ENCODE measurements at places on chromosomes 6 and 20.

DNA sequence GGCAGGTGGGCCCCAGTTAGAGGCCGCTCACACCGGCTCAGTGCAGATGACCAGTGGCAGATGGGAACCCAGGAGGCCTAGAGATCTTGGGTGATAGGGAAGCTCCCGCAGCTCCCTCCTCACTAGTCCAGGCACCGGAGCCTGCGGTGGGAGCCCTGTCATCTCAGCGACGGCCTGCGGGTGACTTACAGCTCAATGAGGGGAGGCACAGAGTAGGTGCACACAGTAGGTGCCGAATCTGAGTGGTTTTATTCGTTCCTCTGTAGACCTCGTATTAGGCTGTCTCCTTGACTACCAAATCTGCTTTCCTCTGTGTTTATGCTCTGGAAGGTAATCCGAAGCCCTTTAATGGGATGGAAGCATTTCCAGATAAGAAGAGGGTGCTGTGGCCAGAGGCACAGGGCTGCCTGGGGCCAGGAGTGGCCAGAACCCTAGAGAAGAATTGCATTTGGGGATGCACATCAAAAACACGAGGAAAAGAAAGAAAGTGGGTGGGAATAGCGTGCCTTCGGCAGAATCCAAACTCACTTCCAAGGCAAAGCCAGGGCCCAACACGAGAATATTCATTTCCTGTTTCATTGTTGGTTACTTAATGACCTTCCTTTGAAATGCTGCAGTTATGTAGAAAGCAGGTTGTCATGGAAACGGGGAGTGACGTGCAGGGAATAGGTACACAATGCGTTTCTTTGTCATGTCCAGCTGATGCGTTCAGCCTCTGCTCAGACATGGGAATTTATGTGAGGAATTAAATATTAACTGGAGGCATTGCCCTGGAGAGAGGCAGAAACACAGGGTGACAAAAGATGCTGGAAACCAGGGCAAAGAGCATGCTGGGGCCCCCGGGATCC, 24.7 kb downstream of the MYT1 start:
- peak; percentile 27 for DNase-seq

DNA sequence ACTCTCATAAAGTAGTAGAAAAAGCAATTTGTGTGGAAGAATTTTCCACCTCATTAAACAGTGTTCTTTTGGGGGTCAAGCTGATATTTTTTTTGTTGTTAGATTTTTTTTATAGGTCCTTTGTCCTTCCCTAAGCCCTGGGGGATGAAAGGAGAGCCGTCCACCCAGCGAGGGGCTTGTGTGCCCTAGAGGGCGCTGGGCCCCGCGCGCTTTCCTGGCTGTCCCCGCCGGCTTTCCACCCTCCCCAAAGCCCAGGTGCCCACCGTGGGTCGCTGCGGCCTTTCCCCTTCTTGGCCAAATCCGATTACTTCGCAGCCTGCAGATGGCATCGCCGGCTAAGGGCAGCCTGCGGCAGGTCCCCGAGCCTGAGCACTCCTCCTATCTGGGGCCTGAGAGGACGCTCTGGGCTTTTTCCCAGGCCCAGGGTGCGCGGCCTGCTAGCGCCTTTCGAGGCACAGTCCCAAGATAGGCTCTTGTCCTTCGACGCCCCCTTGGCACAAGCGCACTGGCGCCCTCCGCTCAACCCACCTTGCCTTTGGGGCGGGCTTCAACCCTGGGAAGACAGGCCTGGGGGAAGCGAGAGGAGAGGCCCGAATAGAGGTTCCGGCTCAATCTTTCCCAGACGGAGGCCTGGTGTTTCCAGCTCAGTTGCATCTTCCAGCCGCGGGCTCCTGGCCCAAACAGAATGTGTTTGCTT, 33.6 kb downstream of the TFAP2A start:
- DNase-seq = no peak

DNA sequence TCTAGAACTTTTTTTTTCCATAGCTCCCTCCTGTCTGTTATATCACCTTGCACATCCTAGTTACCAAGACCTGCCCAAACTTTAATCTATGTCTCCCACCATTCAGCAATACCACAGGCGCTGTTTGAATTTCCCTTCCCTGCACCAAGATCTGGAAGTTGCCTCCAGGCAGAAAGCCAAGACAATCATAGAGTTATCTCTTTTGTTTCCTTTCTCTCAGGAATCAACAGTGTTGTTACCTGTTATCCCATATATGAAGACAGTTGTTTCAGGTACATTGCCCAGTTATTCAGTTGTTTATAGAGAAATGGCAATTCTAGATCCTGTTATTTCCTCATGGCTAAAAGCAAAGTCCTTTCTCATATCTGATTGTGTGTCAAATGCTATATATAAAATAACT, 63.2 kb downstream of the PDSS2 start:
- no peak for DNase-seq

DNA sequence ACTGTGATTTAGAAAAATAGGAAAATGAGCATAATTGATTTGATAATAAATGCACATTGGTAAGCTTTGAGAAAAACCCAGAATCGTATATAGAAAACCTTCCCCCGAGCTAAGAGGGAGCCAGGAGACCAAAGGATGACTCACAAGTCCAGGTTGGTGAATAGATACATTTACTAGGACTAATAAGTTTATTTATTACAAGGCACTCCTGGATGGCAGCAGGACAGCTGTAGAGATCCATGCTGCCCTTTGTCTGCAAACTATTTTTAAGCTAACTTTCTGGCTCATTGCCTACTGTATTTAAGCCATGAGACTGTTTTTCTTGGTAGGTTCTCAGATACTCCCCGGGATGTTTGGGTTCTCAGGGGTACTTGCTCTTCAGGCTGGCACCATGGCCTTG, 13.4 kb downstream of the CASP8AP2 start:
- no peak for DNase-seq

GRCh38 chr6:74654296-74654695, 551.6 kb downstream of the COL12A1 start:
- DNase-seq = no peak

DNA sequence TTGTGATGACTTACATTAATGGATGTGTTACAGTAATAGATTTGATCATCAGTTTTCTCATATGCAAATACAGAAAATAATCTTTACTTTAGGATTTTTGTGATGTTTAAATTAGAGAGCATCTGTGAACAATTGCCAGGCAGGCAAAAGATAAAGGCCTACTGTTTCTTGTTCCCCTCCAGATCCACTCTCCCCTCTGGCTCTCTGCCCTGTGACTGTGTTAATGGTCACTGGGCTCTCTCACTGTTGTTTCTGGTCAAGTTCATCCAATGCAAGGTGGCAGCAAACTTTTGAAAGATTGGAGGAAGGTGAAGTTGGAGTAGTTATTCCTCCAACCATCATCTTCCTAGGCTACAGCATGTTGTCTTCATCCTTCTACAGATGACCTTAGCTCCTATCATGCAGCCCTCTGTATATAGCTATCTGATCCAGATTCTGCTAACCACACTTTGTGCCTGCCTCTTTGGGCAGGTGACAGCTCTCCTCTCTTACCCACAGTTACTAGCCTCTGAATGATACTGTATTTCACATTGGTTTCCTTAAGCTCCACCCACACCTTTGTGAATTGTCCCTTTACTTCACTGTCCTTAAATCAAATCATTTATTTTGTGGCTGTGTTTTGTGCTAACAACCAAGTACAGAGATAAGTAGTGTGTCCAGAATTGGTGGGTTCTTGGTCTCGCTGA, 48.9 kb upstream of the ARG1 start:
- no peak for DNase-seq

GRCh38 chr6:136252441-136252840, 2.3 kb upstream of the MTFR2 start:
- no peak for DNase-seq

DNA sequence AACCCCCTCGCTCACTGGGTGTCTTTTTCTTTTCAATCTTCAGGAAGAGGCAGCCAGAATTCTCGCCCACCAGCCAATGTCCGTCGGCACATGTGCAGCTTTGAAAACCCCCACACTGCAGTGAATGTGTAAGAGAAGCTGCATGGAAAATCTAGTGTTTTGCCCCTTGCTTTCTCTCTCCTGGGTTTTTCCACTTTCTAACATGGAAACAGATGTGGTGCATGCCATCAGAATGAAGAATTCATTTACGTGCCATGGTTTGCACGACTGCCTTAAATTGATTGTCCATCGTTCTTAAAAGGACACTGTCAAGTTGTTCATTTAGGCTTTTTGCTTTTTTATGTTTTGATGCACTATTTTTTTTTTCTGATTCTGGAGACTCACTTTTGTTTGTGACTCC, 117.1 kb upstream of the RAB32 start:
- DNase-seq = no peak

- no peak for DNase-seq
Observed at GRCh38 chr20:24998121-24998520, 5.6 kb upstream of the APMAP start.

- no peak for DNase-seq
Observed at GRCh38 chr6:38118791-38119365, 299.4 kb downstream of the ZFAND3 start.

GRCh38 chr6:41536795-41537758, 9.1 kb upstream of the FOXP4 start:
- peak; percentile 68 for DNase-seq

DNA sequence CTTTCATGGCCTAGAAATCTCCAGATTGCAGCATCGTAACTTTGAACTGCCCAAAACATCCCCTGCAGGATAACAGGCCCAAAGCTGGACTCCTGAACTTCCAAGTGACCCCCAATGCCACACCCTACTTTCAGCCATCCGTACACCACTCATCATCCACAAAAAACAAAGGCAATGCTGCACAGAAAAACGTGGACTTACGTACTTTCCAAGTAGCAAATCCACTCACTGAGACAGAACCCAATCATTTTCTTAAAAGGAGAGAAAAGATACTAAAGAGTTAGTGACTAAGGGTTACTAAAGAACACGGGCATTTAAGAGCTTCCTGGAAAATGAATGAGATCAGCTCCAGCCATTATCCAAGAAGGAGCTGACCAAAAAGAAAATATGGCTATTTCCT, 211.0 kb downstream of the WDR27 start:
- no peak for DNase-seq

DNA sequence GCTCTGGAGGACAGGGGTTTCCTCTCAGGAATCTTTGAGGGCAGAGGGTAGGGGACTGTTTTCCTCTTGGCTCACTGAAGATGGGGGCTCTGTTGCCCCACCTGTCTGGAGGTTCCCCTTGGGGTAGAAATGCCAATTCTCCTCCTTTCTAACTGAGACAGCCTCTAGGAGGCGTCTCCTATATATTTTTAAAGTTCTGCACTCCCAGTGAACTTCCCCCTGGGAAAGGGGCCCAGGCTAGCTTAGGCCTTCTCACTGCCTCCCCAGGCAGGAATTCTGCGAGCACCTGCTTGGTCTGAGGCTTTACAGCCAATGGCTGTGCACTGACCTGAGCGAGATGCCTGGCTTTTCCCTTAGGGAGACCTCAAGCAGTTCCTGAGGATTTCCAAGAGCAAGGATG, 24.8 kb upstream of the SRF start:
- no peak for DNase-seq

GRCh38 chr20:11372876-11373790, 544.6 kb upstream of the BTBD3 start:
- no peak for DNase-seq

DNA sequence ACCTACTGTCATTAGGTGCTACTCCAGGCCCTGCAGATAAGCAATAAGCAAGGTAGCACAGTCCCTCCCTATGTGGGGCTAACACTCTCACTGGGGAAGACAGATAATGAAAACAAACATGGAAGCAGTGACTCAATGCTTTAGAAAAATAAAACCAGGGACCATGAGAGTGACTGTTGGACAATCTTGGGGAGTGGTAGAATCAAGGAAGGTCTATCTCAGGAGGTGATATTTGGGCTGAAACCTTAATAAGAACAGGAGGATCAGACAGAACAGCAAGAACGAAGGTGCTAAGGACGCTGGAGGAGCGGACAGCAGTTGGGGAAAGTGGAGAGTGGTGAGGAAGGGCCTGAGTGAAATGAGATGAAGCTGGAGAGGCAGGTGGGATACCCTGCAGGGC, 58.2 kb downstream of the BANF2 start:
- DNase-seq = no peak

- DNase-seq = no peak
Observed at GRCh38 chr6:115540077-115540869, 520.4 kb downstream of the FRK start.

DNA sequence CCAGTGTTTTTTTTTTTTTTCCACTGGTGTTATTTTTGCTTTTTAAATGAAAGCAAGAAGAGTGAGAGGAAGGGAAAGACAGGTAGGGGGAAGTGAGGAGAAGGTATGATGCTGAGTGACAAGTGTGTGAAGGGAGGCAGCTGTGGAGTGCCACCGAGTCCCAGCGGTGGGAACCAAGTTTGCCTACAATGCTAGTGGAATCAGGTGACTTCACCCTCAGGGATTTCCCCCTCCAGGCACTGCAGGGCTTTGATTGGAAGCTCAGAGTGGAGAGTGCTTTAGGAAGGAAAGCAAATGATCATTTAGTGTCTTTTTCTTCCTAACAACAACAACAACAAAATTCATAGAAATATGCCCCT, 120.5 kb upstream of the ENPP5 start:
- DNase-seq = no peak

DNA sequence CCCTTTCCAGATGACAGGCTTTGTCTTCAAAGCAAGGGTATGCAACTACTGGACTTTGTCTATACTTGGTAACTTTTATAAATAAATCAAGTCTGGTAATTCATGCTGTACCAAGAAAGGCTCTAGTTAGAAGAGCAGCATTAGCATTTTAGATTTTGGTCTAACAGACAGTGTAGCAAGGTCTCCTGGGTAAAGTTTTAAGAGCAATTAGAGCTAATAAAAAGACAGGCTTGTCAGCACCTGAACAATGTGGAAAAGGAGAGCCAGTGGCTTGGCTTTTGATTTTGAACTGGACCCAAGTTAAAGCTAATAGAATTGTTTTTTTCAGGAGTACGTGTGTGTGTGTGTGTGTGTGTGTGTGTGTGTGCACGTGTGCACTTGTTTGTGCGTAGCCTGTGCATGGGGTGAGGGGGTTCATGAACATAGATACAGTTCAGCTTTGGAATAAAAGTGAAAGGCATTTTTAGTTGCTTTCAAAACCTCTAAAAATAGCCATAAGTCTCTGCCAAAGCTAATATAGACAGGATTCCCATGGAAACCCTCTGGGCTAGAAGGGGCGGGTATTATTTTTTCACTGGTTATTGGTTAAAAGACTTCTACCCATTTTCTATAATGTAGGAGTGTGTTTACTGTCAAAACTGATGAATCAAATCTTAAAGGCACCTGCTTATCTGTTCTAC, 138.4 kb downstream of the KCNQ5 start:
- no peak for DNase-seq

DNA sequence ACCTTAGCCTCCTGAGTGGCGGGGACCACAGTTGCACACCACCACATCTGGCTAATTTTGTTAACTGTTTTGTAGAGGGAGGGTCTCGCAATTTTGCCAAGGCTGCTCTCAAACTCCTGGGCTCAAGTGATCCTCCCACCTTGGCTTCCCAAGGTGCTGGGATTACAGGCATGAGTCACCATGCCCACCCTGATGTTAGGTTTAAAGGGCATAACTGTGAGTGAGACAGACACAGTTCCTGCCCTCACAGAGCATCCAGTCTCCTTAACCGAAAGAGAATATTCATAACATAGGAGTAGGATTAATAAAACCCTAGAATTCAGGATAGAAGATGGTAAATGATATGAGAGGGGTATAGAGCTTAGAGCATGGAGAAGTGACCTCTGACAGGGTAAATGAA, 3.1 kb upstream of the SPATA2 start:
- DNase-seq = no peak

- DNase-seq = no peak
Observed at GRCh38 chr6:56040889-56041301, 165.5 kb upstream of the BMP5 start.

All from NCI-H1417 treated with DMSO at 0.1 percent for 48 hours (cell line).